ENCODE measurements at places on chromosomes 4 and X.

DNA sequence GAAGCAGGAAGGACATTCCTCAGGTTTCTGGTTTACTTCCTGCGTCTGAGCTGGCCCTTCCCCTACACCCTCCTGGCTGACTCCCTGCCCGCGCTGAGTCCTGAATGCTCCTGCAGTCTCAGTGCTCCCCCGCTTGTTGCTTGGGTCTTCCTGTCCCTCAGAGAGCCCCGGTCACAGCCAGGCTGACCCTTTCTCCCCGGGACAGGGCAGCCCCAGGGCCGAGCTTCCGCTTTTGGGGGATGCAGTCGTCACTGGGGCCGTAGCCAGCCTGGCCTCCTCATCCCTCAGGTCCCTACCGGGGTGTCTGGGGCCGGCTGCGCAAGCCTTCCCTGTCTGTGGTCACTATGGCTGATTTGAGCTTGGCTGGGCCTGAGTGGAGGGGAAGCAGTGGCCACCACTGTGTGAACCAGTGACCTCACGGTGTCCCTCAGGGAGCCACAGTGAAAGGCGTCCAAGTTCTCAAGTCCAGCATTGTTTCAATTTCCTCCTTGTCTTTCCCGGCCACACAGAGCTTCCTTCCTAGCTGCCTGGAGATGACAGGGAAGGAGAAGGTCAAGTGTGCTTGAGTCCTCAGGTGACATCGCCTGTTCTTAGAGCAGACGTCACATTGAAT lies 34.1 kb upstream of the ASMTL start:
- H3K4me1 ChIP-seq, result no peaks in the 10 kb centered on the region
- H3K27me3 ChIP-seq, result no peaks in the 10 kb centered on the region
- no peak overlapping the region for H3K4me3 ChIP-seq
- no peak overlapping the region for H3K27ac ChIP-seq

DNA sequence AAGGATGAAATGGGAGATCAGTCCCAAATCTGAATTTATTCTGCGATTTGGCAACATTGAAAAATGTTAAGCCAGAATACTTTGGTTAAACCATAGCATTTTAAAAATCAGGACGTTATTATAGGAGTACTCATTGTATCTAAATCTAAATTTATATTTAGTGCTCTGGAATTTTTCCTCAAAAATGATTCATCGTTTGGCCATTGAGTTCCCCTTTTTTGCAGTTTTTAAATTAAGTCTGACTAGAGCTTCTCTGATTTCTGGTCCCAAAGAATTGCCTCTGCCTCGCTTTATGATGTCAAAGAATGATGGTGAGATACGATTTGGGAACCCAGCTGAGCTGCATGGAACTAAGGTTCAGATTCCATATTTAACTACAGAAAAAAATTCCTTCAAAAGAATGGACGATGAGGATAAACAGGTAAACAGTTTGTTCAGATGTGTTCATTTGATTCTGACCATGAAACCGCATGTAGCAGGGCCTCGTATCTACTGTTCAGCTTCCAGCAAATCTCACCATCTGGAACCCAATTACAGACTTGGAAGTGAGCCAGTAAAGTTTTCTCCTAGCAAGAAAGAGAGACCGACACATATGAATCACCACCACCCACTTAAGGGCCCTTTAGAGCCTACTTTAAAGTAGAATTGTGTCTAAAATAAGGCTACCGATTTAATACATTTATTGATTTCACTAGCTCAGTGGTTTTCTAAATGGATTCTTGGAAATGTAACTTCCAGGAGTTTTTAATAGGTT lies 75.6 kb downstream of the REPS2 start:
- no peak for DNase-seq
- no peak overlapping the region for H3K4me3 ChIP-seq
- peaks cover 4% of the 10 kb centered on the region for H3K4me1 ChIP-seq
- H3K27me3 ChIP-seq, result no peaks in the 10 kb centered on the region
- no peaks in the 10 kb centered on the region for H3K36me3 ChIP-seq
- no peak overlapping the region for H3K27ac ChIP-seq

DNA sequence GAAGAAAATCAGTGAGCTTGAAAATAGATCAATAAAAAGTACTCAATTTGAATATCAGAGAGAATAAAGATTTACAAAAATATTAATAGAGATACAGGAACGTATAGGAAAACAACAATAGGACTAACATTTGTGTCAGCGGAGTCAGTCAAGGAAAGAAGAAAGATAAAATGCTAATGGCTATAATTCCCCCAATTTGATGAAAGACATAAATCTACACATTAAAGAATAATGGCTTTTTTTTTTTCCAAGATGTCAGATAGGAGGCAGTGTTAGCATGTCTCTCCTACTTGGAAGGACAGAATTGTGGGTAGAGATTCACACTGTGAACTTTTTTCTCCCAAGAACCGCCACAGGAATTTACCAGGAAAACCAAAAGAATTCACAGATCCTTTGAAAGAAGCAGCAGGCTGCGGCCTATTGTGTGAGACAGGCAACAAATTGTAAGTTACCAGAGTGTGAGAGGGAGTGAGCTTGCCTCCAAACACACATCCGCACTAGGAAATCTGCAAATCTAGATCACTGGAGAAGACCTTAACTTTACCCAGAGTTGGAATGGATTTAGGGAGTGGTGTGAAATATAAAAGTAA lies 249.9 kb downstream of the PRDM5 start:
- H3K27ac ChIP-seq, result no peak overlapping the region
- no peak for DNase-seq
- no peaks in the 10 kb centered on the region for H3K27me3 ChIP-seq
- no peaks in the 10 kb centered on the region for H3K36me3 ChIP-seq
- no peak overlapping the region for H3K4me3 ChIP-seq

DNA sequence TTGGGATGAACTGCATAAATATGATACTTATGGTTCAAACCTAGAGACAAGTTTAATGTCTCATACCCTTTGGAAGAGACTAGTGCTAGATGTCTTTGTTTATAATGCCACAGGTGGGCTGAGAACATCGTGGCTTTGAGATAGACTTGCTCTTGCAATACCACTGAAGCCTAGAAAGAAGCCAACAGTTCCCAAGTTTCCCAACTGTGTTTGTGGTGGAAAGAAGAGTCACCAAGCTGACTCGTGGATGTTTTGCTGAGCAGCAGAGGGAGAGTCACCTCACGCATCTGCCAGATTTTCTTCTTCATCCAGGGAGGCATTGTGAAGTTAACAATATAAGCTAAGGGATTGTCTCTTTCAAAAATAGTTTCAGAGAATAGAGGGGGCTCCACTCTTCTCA lies 1076.2 kb downstream of the C4orf33 start:
- no peak overlapping the region for H3K27ac ChIP-seq
- H3K27me3 ChIP-seq, result no peaks in the 10 kb centered on the region
- H3K36me3 ChIP-seq, result no peaks in the 10 kb centered on the region
- no peak overlapping the region for H3K4me3 ChIP-seq

DNA sequence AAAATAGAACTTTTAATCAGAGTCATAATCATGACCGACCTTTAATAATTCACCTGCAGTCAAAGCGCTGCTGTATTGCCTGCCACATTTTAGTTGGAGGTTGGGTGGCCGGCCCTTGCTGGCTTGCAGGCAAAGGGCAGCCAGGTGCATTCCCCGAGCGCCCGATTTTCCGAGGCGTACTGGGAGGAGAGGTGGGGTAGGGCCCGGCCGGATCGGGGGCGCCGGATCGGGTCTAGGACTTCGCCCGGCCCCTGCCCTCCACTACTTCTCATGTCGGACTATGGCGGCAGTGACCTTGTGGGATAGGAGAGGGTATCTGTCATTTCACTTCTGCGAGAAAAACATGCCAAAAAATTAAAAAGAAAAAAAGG lies 2.5 kb upstream of the RS1 start:
- DNase-seq, result no peak
- H3K4me1 ChIP-seq, result peaks cover 2% of the 10 kb centered on the region
- peak overlapping the region; percentile 88 for H3K27ac ChIP-seq
- no peak overlapping the region for H3K4me3 ChIP-seq

DNA sequence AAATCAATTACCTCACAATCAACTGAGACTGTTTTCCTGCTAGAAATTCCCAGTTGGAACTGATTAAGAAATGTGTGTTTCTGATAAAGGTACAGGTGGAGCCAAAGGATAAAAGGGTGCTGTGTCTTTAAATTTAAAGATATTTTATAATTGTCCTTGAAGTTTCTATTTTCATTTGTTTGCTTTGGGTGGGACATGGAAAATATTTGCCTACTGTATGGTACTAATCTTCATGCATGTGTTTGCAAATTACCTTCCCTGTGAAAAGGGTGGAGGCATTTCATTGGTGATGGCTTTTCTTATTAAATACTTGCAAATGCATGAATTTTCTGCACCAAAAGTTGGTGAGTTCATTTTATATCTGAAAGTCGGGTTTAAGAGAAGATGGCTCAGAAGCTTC lies 215.9 kb downstream of the RELL1 start:
- H3K36me3 ChIP-seq, result no peaks in the 10 kb centered on the region
- no peaks in the 10 kb centered on the region for H3K4me1 ChIP-seq
- no peak overlapping the region for H3K27ac ChIP-seq
- H3K27me3 ChIP-seq, result no peaks in the 10 kb centered on the region

DNA sequence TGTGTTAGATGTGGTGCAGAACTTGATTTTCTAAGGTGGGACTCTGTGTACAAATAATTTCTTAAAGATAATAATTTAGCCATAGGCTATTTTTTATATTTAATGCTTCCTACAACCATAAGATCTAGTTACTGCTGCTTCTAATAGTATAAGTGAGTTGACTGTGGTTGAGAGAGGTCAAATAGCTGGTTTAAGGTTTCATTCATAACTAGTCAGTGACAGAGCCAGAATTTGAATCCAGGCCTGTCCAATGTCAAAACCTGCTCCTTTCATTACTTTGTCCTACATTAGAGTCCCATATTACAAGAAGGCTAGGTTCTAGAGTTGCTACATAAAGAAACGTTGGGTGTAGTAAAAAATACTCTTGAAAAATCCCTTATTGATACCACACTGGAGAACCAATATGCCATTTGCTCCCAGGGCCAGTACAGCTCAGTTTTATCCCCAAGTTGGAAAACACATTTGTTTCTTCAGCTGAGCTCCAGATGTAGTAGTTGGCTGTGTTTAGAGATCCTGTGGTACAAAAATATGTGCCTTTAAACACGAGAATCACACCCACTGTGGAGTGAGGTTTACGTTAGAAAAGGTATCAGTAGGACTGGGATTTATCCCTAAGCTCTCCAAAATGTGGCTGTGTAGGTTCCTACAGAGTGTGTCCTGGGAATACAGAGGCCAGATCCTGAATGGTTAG lies 84.3 kb downstream of the REPS2 start:
- H3K27me3 ChIP-seq, result no peaks in the 10 kb centered on the region
- DNase-seq, result no peak
- no peaks in the 10 kb centered on the region for H3K4me1 ChIP-seq
- H3K4me3 ChIP-seq, result no peak overlapping the region

GRCh38 chr4:1833307-1834046 lies 22.5 kb downstream of the LETM1 start:
- H3K4me1 ChIP-seq, result no peaks in the 10 kb centered on the region
- H3K36me3 ChIP-seq, result peaks cover 18% of the 10 kb centered on the region
- H3K27me3 ChIP-seq, result no peaks in the 10 kb centered on the region
- no peak overlapping the region for H3K4me3 ChIP-seq
- DNase-seq, result no peak
- no peak overlapping the region for H3K27ac ChIP-seq

- H3K27ac ChIP-seq, result no peak overlapping the region
- no peak overlapping the region for H3K4me3 ChIP-seq
- no peaks in the 10 kb centered on the region for H3K27me3 ChIP-seq
- DNase-seq, result no peak
- no peaks in the 10 kb centered on the region for H3K4me1 ChIP-seq
Measured at GRCh38 chr4:37726666-37727065, 40.5 kb upstream of the RELL1 start.

DNA sequence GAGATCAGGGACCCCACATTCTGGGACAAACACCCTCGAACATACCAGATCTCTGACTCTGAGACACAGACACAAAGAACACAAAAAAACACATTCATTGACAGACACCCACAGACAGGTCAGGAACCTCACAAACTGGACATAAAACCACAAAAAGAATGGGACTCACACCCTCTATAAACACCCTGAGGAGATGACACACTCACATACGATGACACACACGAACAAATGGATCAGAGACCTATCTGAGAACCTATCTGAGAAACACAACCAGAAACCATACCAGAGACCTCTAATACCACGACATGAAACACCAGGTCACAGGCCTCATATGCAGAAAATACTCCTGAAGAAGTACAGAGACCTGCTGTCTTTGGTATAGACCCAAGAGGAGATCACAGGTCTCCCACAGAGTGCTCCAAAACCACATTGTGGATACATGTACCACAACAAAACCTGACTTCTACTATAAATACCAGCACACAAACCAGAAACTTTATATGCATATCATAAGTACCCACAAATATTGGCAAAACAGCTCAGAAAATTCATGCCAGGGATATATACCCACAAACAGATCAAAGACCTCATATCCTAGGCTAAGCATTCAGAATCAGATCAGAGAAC lies 19.5 kb downstream of the SUV39H1 start:
- no peaks in the 10 kb centered on the region for H3K36me3 ChIP-seq
- no peak overlapping the region for H3K4me3 ChIP-seq
- no peaks in the 10 kb centered on the region for H3K27me3 ChIP-seq
- no peaks in the 10 kb centered on the region for H3K4me1 ChIP-seq

DNA sequence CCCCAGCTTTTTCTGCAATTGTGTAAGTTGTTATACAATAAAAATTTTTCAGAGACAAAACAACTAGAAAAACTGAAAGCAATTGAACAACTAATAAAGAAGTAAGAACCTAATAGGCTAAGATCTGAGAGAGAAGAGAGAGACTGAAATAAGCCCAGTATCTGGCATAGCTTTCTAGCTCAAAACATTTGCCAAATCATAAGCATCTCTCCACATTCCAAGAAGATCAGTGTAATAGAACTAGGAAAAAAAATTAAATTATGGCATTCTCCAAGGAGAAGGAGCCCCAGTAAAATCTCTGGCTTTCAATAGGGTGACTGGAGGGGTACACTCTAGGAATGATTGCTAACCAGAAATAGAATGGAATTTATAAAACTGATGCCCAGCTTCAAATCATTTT lies 19.0 kb upstream of the PPP3CA start:
- no peaks in the 10 kb centered on the region for H3K36me3 ChIP-seq
- no peak overlapping the region for H3K27ac ChIP-seq
- DNase-seq, result no peak
- no peaks in the 10 kb centered on the region for H3K4me1 ChIP-seq
- no peak overlapping the region for H3K4me3 ChIP-seq

DNA sequence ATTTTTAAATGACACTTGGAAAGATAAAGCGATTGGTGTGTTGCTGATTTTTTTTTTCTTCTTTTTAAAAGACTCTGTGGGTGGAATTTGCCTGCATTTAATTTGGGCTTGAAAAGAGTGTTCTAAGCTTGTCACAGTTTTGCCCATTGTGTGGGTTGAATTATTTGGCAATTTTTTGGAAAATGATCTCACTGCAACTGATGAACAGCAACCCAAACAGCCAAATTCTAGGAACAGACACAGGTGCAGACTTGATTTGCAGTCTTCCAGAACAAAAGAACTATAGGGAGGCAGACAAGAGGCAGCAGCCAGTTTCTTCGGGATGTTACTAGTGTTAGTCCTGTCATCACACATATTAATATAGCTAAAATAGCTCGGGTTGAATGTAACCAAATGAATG lies 40.5 kb downstream of the CASP6 start:
- no peaks in the 10 kb centered on the region for H3K4me1 ChIP-seq
- no peak for DNase-seq

GRCh38 chr4:151165205-151166000 lies 66.0 kb downstream of the RPS3A start:
- peaks cover 2% of the 10 kb centered on the region for H3K36me3 ChIP-seq
- DNase-seq, result no peak
- H3K27ac ChIP-seq, result no peak overlapping the region
- H3K4me3 ChIP-seq, result no peak overlapping the region
- no peaks in the 10 kb centered on the region for H3K27me3 ChIP-seq
- H3K4me1 ChIP-seq, result peaks cover 3% of the 10 kb centered on the region

Measured in aorta (tissue), 5 donors.